ENCODE measurements at places on chromosomes 2 and 18.

DNA sequence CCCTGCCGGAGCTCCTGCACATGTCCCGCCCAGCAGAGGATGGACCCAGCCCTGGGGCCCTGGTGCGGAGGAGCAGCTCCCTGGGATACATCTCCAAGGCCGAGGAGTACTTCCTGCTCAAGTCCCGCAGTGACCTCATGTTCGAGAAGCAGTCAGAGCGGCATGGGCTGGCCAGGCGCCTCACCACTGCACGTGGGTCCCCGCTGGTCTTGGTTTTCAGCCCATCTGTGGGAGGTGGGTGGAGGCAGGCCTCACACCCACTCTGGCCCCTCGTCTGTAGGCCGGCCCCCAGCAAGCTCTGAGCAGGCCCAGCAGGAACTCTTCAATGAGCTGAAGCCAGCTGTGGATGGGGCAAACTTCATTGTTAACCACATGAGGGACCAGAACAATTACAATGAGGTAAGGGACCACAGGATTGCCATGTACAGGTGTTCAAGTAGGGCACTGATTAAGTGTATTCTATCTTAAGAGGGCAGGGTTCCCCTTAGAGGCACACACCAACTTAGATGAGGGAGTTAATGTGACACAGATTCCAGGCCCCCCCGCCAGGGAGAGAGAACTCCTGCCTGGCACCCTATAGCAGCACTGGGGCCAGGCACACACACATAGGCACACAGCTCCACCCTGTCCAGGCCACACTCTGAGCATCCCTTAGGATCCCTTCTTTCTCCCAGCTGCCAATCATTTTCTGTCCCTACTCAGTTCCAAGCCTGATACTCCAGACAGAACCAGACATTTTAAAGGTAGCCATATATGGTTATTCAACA lies 5.4 kb upstream of the CHRNG start:
- no peak for DNase-seq

GRCh38 chr2:32958821-32959220 lies 12.1 kb downstream of the LTBP1 start:
- no peak for DNase-seq

GRCh38 chr2:172606285-172606684 lies 50.4 kb downstream of the PDK1 start:
- DNase-seq = no peak

DNA sequence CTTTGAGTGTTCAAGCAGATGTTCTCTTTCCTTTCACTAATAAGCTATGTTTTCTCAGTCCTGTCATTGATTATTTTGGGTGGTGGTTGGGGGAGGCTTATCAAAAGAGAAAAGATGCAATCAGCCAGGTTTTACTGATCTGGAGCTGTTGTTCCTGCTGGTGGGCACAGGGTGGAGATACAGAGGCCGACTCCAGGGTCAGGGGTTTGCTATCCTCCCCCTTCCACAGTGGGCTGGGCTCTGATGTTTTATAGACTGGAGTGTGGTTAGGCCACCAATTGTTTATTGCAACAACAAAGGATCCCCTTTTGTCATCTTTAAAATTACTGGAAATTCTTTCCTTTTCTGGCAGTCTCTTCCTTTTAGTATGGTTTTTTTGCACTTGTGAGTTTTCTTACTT lies 120.5 kb downstream of the TANC1 start:
- no peak for DNase-seq

DNA sequence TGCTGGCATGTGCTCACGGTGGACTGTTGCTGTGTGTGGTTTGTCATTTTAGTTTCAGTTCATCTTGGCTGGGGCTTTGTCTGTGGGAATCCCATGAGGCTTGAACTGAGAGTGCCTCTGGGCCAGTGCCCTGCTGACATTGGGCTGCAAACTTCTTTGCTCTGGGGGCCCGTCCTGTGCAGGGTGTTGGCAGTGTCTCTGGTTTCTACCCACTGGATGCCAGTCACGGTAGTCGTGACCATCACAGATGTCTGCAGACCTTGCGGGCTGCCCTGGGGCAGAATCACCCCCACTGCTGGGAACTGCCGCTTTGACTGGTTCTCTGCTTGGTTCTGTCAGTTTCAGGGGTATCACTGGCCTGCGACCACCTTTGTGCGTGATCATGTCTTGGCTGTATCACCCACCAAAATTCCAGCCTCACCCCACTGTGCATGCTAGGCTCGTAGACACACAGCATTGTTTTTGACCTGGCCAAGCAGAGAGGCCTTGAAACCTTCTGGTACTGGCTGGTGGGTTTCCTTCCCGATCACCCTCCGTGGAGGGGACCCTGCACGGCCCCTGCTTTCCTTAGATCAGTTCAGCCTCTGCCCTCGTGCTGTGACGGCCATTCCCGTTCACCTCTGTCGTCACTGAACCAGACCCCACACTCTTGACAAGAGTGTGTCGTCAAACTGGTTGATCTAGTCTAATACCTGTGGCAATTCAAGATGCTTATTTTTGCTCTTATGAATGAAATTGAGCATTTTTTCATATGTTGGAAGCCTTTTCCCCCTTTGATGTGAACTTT lies 57.6 kb downstream of the KCNG2 start:
- DNase-seq = no peak
